ENCODE measurements at places on chromosomes 3 and 15. TPM values are rescaled to one million over a fixed set of nuclear protein-coding genes. Genes with fewer than 3 reads are reported as not detected.

The ZPLD1 gene
- not detected for polyA plus RNA-seq

The TTBK2 gene
- polyA plus RNA-seq, result 12.5 TPM

The ASB14 gene
- polyA plus RNA-seq, result 0.30 TPM

The SIDT1 gene
- polyA plus RNA-seq, result 33.3 TPM

The AADAC gene
- polyA plus RNA-seq, result not detected

The SLC51A gene
- polyA plus RNA-seq, result 0.39 TPM

The CNTN3 gene
- not detected for polyA plus RNA-seq

DNA sequence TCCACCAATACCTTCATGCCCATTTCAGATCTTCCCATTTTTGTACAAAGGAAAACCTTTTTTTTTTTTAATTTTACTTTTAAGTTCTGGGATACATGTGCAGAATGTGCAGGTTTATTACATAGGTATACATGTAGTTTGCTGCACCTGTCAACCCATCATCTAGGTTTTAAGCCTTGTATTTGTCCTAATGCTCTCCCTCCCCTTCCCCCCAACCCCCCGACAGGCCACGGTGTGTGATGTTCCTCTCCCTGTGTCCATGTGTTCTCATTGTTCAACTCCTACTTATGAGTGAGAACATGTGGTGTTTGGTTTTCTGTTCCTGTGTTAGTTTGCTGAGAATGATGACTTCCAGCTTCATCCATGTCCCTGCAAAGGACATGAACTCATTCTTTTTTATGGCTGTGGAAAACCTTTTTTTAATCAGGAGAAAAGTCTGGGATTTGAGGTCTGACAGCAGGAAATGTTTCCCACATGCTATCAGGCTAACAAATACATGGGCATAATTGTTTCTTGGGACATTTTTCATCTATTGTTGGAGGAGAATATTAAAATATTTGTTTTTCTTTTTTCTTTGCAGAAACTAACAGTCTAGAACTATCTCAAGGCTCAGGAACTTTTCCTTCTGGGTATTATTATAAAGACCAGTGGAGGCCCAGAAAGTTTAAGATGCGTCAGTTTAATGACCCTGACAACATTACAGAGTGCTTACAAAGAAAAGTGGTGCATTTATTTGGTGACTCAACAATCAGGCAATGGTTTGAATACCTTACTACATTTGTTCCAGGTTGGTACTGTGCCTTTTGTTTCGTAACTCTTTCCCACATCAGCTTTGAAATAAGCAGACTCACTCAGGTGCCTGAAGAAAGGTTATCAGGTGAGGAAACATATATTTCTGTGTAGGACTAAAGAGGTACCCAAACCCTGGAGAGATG is 32.8 kb upstream of the NFKBIZ start:
- no peak overlapping the region for H3K27ac ChIP-seq
- DNase-seq, result no peak
- H3K4me1 ChIP-seq, result no peaks in the 10 kb centered on the region
- no peak overlapping the region for H3K4me3 ChIP-seq
- H3K27me3 ChIP-seq, result no peaks in the 10 kb centered on the region

GRCh38 chr3:16313886-16314645 is 49.1 kb downstream of the OXNAD1 start:
- peaks cover 84% of the 10 kb centered on the region for H3K4me1 ChIP-seq
- no peak for DNase-seq
- H3K4me3 ChIP-seq, result peak overlapping the region; percentile 11
- peak overlapping the region; percentile 58 for H3K27ac ChIP-seq

DNA sequence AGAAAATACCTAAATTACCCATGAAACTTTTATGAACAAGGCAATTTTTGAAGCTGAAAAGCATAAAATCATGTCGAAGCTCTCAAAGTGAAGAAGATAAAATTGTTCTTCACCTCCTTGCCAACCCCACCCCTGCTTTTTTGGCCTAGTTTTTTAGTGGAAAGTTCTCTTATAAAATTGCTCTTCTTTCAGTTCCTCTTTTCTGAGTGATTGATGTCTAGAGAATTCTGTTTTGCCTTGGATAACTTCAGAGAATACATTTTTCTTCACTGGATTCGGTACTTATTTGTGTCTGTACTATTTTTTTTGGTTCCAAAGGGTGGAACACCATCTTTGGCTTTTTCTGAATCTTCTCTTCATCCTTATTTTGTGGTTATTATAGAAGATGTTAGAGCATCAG is 25.0 kb upstream of the PYDC2 start:
- DNase-seq, result no peak
- H3K27ac ChIP-seq, result no peak overlapping the region
- no peaks in the 10 kb centered on the region for H3K4me1 ChIP-seq
- H3K36me3 ChIP-seq, result no peaks in the 10 kb centered on the region
- H3K4me3 ChIP-seq, result no peak overlapping the region
- H3K27me3 ChIP-seq, result no peaks in the 10 kb centered on the region

DNA sequence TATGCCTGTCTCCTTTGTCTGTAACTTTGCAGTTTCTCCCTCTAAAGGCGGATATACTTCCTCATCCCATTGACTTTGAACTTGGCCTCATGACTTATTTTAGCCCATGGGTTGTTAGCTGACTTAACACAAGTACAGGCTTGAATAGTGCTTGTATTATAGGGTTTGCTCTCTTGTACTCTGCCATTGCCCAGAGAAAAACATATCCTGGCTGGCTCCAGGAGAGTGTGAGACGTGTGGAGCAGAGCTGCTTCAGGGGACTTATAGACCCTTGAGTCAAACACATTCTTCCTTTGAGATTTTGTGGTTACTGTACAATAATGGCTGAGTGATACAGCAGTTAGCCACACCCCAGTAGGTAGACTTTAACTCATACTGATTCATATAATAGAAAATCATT is 124.0 kb downstream of the RAP2B start:
- H3K36me3 ChIP-seq, result no peaks in the 10 kb centered on the region
- H3K4me1 ChIP-seq, result peaks cover 23% of the 10 kb centered on the region
- H3K27ac ChIP-seq, result no peak overlapping the region
- no peaks in the 10 kb centered on the region for H3K27me3 ChIP-seq
- H3K4me3 ChIP-seq, result no peak overlapping the region
- no peak for DNase-seq

- DNase-seq, result no peak
- peaks cover 5% of the 10 kb centered on the region for H3K4me1 ChIP-seq
- no peaks in the 10 kb centered on the region for H3K27me3 ChIP-seq
- no peaks in the 10 kb centered on the region for H3K36me3 ChIP-seq
Measured at GRCh38 chr15:92069308-92070250, 216.1 kb downstream of the SLCO3A1 start.

Data from naive thymus-derived CD4-positive, alpha-beta T cell (primary cell).